Fibroblast of villous mesenchyme (primary cell): ENCODE measurements at places on chromosomes 6 and 20. TPM values are rescaled to one million over a fixed set of nuclear protein-coding genes. Genes with fewer than 3 reads are reported as not detected.
A peak's percentile ranks its signal among the peaks of the same experiment; 100 is the strongest.

- DNase-seq = no peak
Measured at GRCh38 chr6:44527181-44527580, 139.7 kb downstream of the CDC5L start.

Gene IL20RA
- total RNA-seq = 0.43 and 1.3 TPM in 2 replicates

Gene IL17A
- total RNA-seq = not detected in 2 replicates

- peak; percentile 51 for DNase-seq
Measured at GRCh38 chr20:35823147-35823546, 51.3 kb downstream of the PHF20 start.
